ENCODE measurements at places on chromosomes 5 and 9.

GRCh38 chr9:114449236-114449635 lies 56.0 kb downstream of the WHRN start:
- DNase-seq, result no peak

- peak; percentile 49 for DNase-seq
These were observed 268.2 kb downstream of the MAST4 start for GRCh38 chr5:66864240-66864884.

DNA sequence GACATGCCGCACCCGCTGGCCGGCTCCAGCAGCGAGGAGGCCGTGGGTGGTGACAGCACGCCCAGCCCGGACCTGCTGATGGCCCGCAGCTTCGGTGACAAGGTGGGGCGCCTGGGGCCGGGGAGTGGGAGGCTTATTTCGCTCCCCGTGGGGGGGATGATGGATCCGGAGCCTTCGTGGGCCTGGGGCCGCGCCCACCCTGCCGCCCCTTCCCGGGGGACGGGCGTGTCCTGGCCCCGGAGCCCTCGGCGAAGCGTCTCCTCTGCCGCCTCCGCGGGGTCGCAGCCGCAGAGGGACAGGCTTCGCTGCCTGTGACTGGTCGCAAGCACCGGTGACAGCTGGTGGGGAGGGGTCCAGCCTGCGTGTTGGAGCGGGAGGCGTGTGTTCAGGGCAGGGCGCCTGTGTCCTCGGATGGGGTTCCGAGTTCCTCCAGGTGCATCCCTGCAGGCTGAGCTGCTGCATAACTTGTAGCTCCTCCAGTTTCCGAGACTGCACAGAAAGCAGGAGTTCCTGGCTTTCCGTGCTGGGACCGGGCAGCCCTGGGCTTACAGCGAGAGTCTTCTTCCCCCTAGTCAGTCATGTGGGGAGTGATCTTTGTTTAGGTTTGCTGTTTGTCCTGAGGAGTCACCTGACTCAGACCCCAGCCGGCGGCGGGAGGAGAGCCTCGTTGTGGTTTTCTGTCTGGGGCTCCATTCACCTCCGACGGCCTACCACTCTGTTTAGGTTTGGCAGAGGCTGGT lies 666 bp downstream of the SNX30 start:
- DNase-seq, result peak; percentile 30

DNA sequence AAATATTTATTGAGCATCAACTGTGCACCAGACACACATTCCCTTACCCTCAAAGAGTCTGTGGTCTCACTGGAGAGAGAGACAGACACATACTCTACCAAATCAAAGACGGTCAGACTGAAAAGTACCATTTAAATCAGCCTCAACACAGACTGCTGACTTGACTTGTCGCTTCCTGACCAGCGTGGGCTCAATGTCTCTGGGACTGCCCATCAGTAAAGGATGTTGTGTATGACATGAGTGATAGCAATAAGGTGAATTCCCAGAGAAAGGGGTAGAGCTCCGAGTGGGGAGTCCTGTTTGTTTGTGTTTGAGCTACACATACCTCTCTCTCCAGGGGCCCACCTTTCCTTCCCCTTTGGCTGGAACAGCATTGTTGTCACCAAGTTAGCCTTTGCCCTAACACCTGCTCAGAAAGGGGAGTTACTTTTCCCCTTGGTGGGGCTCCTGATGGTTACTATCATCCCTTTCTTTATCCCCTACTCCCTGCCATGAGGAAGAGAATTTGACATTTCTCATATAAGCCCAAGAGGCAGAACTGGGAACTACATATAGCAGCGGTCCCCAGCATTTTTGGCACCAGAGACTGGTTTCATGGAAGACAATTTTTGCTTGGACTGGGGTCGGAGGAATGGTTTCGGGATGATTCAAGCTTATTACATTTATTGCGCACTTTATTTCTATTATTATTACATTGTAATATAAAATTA lies 33.9 kb downstream of the NR4A3 start:
- DNase-seq, result no peak

DNA sequence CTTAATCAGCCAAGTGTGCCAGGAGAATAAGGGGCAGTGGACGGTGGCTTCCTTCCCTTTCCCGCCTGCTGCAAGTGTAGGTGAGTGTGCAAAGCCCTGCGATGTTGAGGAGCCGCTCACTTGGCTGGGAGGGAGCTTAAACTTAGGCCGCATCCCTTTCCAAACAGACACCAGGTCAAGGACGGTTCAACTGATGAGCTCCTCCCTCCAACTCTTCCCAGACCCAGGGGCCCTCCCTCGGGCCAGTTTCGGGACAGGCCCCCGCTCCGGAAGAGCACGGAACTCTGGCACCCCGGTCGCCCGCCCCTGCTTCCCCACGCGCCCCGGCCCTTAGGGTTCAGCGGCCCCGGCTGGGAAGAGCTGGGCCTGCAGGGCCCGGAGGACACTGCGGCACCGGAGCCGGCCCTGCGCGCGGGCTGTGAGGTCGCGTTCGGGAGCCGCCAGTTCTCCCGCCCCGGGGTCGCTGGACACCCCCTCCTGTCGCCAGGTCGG lies 481 bp downstream of the MRPL36 start:
- DNase-seq, result no peak

DNA sequence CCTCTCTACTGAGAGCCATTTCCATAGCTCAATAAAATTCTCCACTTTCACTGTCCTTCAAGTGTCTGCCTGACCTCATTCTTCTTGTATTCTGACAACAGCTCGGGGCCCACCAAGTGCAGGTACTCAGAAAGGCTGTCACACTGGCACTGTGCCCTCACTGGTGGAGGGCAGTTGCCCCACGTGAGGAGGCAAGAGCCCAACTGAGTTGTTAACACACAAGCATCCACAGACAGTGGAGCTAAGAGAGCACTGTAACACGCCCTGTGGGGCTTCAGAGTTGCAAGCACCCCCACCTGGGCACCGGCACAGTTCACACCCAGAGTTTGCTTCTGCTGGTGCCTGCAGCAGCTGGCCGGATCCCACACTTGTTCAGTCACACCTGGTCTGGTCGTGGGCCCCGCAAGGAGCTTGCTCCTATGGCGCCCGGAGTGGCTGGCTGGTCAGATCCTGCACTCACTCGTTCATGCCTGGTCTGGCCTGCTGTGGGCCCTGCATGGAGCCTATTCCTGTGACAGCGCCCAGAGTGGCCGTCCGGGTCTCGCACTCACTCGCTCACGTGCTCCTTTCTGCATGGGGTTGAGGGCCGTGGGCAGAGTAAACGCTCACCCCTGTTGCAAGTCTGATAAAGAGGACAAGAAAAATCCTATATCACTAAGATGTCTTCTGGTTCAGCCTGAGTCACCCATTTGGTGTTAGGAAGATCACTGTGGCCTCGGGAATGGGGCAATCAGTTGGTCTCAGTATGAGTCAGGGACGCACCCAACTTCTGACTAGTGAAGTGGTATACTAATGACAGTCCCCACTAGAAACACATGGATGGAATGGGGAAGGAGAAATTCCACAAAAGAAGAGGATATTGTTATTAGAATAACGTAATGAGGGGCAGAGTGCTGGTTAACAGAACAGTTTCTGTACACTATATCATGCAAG lies 87.0 kb upstream of the CCNH start:
- DNase-seq, result no peak

GRCh38 chr9:14585730-14586473 lies 107.3 kb downstream of the ZDHHC21 start:
- no peak for DNase-seq

DNA sequence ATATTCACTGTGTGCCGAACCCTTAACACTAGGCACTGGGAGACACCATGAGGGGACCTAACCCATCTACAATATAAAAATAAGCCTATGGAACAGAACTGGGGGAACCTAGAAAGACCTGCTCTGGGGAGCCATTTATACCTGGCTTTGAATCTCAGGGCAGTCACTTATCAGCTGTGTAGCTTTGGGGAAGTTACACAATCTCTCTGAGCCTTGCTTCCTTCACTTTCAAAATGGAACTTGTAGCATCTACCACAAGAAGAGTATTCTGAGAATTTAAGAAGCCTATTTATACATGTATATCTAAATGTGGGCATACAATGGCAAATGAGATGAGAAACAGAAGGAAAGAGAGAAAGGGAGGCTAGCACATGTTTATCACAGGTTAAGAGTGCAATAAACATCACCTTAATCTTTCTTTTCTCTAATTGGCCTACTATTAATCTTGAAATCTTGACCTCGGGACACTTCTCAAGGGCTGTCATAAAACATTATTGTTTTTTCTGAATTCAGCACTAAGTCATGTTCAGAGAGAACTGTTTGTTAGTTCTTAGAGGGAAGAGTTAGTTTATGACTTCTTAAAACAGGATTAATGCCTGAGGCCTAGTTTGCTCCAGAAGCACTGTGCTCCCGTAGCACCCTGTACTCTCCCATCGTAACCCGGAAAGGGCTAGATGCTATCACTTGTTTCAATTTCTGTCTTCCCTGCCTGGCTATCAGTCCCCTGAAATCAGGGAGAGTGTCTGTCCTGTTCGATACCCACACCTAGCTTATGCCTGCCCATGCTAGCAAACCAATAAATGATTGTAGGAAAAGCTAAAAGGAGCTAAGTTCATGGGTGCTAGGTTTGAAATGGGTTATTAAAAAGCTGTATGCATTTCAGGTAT lies 606.4 kb upstream of the CLINT1 start:
- DNase-seq, result no peak

DNA sequence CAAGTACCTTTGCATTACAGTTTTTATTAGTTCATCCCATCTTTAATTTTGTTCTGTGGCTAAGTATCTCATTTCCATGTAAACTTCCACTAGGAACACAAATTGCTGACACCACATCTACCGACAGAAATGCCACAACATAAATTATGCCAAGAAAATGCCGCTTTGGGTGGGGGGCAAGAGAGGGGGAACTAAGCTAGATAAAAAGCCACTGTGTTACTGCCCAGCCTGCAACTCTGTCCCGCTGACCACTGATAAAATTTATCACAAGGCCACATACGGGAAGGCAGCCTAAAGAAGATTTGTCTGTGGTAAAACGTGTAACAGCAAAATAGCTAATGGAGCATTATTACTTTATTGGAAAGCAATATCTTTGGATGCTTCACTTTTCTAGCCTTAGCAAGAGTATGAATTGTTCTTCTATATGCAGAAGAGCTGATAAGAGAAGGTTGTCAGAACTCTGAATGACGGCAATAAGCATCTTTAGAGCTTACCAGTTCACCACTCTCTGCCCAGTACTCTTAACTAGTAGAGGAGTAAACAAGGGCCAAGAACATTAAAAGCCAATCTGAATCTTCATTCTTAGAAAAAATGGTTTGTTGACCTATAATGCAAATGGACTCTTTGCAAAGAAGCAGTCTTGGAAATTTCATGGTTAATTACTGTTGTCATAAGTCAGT lies 172.2 kb upstream of the MEF2C start:
- DNase-seq, result no peak

DNA sequence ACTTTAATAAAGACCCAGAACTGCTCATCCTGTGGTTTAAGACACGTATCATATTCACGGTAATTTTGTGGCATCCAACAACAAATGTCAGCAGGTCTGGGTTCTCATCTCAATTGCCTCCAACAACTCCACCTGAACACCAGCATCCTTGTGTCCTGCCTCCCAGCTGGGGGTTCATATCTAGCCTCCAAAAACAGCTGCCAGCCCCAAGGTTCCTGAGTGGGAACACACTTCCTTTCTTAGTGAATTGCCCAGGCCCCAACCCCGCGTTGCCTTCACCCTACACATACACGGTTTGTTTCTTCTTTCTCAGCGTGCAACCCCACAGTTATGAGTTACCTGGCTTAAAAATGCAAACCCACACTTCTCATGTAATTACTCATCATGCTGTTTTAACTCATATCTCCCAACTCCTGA lies 77.9 kb downstream of the SEMA4D start:
- no peak for DNase-seq

DNA sequence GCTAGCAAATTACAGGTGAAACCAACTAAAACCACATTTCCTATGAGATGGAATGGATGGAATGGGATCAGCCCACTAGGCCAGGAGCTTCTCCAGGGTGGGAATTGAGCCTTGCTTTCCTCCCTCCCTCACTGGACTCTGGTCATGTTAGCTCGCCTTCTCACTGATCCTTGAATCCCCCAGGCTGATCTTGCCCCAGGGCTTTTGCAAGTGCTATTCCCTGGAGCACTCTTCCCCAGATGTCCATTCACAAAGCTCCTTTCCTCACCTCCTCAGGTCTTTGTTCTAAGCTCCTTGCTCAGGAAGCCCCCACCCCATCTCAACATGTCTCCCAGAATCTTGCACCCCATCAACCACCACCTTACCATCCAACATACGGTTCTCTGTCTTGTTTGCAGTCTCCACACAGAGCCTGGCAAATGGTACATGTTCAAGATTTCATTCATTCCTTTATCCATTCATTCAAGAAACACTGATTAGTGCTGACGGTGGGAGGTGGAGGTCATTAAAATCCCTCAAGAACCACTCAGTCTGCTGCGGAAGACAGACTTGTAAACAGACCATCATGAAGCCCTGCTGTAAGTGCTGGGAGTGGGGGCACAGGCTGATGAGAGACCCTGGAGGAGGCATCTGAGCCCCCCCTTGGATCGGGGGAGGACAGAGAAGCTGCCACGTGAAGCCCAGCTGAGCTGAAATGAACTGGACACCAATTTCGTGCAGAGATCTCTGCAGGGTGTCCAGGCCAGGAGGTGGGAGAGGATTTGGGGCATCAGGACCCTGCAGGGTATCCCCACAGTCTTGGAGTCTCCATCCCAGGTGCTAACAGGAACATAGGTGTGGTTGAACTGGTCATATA lies 141.7 kb downstream of the BARX1 start:
- DNase-seq, result no peak

GRCh38 chr5:10902145-10902544 lies 141.1 kb upstream of the DAP start:
- no peak for DNase-seq

DNA sequence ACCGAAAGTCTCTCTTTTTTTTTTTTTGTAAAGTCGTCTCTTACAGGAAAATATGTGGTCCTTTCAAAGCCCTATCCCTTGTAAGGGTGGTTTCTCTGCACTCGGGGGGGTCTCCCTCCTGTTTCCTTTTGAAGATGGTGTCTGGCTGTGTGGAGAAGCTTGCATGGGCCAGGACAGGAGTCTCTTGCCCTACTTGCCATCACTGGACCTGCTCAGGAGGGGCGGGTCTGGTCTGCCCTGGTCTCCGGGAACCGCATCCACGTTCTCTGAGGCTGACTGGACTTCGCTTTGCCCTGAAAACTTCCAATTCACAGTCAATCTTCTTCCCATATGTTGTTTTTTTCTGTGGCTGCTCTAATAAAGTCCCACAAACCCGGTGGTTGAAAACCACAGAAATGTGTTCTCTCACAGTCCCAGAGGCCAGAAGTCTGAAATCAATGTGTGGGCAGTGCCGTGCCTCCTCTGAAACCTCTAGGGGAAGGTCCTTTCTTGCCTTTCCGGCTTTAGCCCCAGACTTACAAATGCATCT lies 92.9 kb upstream of the IER5L start:
- DNase-seq, result no peak

DNA sequence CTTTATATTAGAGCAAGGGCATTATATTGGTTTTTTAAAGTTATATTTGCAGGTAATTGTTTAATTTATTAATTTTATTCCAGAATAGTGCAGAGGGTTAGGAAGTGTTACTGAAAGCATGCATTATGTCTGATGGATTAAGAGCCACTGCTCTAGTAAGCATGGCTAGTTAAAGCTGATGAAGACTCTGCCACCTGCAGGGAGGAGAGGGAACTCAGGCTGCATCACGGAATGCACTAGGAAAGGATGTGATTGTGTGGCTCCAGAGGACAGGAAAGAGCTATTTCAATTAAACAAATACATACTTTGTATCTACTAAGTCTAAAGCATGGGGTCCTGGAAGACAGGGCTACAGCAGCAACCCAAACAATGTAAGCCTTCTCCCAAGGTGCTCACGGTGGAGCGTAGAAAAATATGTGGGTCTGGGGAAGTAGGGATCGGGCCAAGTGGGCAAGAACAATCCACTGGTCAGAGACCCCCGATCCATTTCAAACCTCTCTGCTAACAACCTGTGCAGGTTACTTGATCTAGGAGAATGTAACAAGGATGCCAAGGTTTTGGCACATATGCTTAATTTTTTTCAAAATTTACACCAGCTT lies 15.3 kb upstream of the GRXCR2 start:
- no peak for DNase-seq

Data from CD4-positive, alpha-beta T cell treated with Interferon alpha-2 for 1 hour (primary cell).